ENCODE measurements at places on chromosomes 5 and 9.

DNA sequence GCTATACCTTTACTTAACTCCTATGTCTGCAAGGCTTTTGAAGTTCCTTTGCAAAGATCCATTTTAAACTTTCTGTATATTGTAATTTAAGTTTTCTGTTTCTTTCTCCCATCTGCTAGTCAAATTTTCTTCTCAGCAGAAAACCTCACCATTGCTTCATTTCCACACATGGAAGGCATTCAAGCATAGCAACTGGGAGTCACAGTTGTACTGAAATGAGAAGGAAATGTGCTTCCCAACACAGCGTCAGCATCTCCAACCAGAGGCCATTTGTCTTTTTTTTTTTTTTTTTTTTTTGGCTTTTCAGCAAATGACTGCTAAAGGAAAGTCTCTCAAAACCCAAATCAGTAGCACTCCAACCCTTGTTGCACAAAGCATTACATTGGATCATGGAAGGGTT, 92.5 kb downstream of the RAB3C start:
- DNase-seq = no peak

- no peak for DNase-seq
Observed at GRCh38 chr9:123695386-123695785, 234.5 kb downstream of the DENND1A start.

DNA sequence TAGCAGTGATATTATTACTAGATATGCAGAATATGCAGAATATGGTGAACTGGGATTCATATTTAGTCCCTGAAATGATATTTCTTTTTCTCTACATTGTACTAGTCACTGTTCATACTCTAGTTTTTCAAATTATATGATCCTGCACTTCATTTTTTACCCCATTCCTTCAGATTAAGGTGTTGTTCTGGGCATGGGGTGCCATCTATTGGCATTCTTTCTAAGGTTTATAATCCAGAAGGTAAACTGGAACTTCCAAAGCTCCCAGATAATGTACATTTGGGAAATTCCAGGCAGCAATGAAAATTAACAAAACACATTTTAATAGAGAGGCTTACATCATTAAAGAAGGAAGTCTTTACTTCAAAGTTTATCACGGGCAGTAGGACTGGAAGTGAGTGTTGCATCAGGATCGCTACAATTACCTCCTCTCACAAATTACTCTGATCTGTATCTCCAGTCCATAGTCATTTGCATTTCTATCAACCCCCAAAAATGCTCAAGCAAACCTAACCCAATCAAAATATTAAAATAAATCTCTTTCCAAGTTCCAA, 12.5 kb downstream of the RFX3 start:
- DNase-seq = no peak

- no peak for DNase-seq
Observed at GRCh38 chr5:50749873-50750272, 83.4 kb downstream of the PARP8 start.

DNA sequence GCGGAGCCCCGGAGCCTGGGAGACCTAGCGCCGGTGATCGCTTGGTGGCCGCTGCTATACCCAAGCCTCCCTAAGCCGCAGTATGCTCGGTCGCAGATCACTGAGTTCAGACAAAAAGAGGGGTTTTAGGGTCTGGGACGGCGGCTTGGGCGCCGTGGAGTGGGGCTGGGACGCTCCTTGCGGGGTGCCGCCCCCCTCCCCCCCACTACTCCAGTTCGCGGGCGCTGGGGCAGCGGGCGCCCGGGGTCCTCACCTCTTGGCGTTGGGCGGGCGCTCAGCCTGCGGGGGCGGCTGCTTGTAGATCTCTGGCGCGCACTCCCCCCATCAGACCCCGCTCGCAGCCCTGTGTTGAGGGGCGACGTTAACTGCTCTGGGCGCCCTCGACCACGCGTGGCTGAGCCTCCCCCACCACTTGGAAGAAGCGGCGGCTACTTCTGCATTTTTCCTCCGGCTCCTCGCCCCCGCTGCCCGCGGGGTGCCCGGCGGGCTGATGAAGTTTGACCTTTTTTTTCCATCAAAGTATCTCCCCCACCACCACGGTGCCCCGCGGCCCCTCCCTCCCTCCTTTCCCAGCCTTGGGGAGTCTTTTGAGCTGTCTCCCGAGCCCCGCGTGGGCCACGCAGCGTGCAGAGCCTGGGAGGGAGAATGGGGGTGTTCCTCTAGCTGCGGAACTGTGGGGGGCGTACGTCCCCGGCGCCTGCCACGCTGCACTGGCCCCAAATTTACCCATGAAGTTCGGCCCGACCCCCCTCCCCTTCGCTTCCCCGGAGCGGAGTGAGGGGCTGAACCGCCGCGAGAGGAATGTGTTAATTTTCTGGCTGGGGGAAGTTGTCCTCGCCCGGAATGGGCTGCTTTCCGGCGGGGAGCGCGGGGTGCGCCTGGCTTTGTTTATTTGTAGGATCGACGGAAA, 1.2 kb downstream of the CXXC5 start:
- no peak for DNase-seq

DNA sequence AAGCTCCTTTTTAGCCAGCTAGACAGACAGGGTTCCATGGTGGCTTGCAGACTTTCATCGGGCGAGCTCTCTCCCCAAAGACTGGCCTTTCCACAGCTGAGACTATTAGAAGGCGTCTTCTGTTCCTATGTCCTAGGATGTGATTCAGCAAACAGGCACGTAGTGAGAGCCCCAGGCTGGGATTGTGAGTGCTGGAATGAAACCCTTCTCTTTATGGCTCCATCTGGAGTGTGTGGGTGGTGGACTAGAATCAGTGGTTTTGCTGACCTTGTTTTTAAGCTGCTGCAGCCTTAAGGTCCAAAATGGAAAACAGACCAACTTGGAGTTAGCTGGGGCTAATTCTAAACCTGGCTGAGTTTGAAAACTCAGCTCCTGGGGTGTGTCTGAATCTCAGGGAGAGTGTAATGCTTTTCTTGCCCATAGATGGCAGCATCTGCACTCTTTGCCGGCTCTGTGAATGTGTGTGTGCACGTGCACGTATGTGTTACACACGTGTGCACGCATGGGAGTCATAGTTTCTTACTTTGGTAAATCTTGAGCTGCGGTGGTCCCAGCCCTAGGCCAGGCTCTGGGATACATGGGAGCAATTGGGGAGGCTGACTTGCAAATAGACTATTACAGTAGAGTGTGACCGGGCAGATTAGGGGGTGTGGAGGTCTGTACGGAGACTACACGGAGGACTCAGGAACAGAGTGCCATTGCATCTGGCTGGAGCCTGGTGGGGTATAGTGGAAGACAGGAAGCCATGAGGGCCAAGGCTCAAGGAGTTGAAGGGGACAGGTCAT, 10.7 kb downstream of the GSN start:
- peak; percentile 60 for DNase-seq

DNA sequence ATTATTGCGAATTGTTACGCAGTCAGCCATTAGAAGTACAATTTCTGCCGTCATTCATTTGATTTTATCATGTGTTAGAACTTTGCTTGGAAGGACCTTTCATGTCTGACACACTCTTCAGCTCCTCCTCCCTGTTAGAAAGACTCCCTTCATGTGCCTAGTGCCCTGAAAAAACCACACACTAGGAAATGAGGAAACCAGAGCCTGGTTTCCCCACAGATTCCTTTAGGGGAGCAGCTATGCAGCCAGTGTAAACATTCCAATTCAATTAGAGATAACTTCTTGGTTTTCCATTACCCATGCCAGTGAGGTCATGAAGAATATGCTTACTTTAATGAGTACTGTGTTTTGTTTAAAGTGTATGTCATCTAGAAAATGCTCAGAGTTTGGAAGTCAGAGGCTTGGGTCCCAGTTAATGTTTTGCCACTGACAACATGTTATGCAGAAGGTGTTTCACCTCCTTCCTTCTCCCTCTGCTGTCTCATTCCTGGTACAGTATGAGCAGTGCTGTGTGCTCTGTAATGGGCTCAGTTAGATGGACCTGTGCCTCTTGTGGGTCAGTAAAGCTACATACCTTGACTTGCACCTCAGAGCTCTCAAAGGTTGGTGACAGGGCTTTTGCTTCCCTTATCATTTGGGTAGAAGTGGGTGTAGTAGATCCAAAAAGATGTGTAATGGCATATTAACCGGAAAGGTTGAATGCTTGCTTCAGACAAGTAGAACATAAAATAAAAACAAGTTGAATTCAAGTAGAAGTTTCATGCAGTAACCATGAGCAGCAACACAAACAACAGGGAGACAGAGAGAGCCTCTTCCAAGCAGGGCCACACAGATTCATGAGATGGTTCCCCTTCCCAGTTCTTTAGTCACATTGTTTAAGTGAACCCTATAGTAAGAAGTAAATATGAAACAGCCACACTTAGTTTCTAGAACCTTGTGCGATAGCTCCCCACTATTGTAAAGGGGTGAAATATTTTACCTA, 52.6 kb upstream of the TNFAIP8 start:
- DNase-seq = peak; percentile 67

DNA sequence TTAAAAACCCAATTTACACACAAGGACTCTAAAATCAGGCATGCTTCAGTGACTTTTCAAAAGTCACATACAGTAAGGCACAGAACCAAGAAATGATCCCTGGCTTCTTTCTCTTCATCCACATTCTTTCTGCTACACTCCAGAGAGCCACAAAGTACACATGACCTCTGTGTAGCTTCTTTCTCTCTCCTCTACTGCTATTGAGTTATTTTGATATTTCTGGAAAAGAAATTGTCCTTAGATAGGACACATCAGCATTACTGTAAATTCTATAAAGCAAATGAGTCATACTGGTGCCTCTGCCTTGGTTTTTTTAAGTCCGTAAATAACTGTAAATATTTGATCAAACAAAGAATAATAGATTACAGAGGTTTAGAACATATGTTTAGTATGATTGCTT, 96.3 kb downstream of the KIAA0825 start:
- DNase-seq = no peak

GRCh38 chr9:95974389-95974788, 98.9 kb downstream of the ERCC6L2 start:
- DNase-seq = no peak

DNA sequence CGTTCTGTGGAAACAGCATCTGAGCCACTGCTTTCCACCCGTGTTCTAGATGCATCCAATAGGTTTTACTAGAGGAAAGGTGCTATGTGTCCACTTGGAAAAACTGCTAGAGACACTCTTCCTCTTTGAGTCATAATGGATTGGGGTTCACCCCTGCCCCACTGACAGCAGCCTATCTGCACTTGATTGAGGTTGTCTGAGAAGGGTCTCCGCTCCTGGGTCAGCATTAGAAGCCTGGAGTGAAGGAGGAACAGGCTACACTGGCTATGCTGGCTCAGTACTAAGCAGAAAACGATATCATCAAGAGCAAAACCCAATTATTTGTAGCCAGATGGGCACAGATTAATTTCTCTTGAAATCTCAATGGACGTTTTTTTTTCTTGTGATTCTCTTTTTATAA, 152.6 kb upstream of the IQGAP2 start:
- DNase-seq = no peak

DNA sequence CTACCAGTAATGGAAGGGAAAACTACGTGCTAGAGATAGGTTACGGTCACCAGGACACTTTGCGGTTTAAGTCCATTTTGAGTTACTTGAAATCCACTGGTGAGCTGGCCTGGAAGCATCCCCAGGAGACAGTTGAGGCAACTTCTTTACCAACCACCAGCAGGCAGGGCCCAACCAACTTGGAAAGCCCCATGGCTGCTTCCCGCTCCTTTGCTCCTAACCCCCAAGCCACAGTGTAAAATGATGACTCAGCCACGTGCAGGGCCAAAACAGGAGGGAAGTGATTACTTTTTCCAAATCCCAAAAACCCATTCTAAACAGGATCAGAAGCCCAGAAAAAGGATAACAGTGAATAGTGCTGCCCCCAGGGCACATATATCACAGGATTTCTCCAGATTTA, 87.4 kb downstream of the PAX5 start:
- no peak for DNase-seq

DNA sequence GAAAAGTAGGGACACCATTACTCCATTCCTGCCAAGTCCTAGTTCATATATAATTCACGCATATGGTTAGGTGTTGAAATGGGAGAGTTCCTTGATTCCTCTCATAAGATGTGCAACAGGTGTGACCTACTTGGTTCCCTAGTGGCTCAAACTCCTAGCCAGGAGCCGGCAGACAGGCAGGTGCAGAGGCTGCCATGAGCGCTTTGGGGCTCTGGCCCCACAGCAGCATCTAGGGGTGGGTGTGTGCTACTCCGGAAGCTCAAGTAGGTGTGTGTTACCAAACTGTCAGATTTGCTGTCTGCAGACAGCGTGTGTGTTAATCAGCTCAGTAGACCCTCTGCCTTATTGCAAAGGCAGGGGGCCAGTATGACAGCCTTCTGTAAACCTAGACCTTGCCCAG, 1652.4 kb upstream of the ACO1 start:
- no peak for DNase-seq

DNA sequence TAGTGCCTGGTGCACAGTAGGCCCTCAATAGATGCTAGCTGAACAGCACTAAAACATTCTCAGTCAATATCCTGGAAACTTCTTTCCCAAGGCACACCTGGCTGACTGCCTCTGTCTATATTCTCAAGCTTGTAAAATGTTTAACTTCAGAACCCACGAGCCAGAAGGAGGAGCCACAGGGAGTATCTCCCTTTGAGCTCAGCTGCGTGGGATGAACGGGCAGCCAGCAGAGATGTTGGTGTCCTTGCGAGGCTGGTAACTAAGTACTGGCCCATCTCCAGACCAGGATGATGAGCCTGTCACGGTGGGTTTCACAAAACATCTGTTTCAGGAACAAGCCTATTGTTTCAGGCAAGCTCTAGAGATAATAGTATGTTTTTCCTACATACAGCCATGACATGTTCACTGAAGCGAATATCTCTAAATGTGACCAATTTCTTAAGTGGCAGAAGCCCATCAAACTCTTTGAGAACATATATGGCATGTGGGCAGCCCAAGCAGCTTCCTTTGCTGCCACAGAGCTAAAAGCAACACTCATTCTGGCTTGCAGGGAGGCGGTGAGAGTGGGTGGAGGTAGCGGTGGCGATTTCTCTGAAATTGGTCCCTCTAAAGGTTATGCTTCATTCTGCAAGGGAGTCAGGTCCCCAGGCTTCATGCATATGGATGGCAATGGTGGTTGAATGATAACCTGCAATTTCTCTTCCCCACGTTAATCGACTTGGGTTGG, 206.2 kb downstream of the TTLL11 start:
- no peak for DNase-seq

DNA sequence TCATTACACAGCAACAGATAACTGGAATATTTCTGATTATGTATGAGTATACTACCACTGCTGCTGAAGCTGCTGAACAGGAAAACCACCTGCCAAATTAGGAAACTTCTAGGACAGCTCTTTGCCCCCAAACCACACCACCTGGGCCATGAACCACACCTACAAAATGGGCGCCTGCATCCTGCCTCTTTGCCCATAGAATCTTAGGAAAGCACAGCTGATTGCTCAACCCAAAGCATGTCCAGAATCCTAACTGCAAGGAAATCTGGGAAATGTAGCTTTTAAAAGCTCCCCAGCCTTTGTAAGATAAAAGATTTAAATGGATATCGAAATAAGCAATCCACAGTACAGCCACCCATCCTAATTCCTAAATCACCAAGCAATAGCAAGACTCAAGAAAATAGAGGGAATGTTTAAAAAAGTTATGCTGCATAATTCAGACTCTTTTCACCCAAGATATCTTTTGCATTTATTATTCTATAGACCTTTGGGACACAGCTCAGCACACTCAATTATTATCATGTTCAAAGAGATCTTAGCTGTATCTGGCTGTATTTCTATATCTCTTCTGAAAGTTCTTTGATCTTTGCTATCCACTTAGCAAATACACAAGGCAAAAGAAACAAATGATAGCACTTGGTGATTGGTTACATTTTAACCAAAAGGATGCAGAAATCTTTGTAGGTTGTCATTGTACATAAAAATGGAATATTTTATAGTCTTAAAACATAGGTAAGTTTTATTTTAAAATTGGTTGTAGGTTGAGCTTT, 6.8 kb upstream of the C9orf152 start:
- DNase-seq = no peak

- no peak for DNase-seq
Observed at GRCh38 chr5:78922879-78923621, 62.1 kb downstream of the ARSB start.

- no peak for DNase-seq
Observed at GRCh38 chr9:120951960-120952618, 25.5 kb upstream of the TRAF1 start.
